Psoas muscle (tissue), 8 donors: ENCODE measurements at places on chromosomes 2 and 18. TPM values are rescaled to one million over a fixed set of nuclear protein-coding genes. Genes with fewer than 3 reads are reported as not detected.

- no peak for DNase-seq
Measured at GRCh38 chr2:47617523-47618271, 165.2 kb upstream of the MSH6 start.

DNA sequence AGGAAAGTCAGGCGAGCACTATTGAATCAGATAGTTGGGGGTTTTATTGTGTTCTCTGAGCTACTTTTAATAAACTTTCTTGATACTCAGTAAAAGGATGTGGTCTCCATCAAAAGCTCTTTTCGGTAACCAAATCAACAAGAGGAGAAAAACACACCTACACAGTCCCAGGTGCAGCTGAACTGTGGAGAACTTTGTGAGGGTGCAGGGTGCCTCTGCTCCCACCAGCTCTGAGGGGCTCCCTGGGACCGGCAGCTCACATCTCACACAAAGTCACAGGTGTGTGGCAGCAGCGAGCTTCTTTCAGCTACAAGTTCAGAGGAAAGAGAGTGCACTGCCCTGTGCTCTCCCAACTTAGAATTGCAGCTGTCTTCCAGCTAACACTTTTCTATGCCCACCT is 650.4 kb downstream of the RNF144A start:
- no peak for DNase-seq

DNA sequence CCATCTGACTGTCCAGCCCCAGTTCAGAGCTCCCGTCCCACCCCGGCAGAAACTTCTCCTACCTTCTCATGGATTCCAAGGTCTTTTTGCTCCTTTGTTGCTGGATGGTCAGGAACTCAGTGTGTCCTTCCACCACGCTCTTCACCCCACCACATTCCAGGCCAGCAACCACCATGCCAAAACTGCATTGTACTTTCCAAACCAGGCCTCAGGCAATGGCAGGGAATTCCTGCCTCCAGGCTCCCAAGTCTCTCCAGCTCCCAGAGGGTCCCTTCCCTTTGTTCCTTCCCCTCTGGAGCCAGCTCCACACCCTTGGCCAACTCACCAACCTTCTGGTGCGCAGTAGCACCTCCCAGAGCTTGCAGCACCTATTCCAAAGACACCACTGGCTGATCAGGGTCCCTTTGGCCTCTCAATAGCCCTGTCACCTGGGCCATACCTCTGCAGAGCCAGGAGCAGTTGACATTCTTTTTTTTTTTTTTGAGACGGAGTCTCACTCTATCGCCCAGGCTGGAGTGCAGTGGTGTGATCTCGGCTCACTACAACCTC is 8.1 kb downstream of the CHMP1B start:
- DNase-seq: no peak

The RAB6C gene
- not detected for total RNA-seq

- DNase-seq: no peak
Measured at GRCh38 chr2:176585791-176586190, 316.5 kb downstream of the MTX2 start.

The NDC80 gene
- 0.42 TPM for total RNA-seq

The CRYGD gene
- total RNA-seq: not detected

DNA sequence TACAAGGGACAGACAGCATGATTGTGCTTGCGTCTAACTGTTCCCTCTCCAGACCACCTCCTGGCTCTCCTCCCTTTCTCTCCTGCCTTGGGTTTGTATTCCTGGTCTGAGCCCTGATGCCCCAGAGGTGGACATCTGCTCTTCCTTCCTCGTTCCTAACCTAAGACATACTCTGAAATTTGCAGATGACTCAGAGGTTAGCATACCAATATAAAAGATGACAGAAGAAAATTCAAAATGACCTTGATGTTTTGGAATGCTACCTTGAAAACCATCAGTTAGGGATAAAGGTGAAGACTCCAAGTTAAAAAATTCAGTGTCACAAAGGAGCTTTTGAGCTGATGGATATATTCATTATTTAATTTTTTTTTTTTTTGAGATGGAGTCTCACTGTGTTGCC is 12.9 kb downstream of the SMYD1 start:
- DNase-seq: no peak

The KCNS3 gene
- total RNA-seq: 14.6 TPM

The EFR3B gene
- 5.9 TPM for total RNA-seq

The DTNB gene
- total RNA-seq: 5.0 TPM

The CTAGE1 gene
- not detected for total RNA-seq

The DNPEP gene
- total RNA-seq: 62.4 TPM

DNA sequence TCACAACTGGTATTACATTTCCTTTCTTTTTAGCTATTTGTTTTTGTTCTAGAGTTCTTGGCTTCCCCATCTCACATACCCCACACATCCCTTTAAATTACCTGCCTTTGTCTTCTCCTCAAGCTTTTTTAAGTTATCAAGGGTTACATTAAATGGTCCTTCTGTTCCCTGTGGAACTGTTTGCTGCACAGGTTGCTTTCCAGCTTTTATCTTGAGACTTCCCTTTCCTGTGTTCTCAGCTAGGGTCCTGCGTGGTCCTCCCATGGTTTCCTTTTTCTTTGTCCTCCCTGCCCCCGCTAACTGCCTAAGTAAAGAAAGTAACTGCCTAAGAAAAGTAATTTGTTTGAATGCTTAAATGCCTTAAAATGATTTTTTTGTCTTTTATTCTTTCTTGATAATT is 66.8 kb downstream of the EPB41L5 start:
- DNase-seq: no peak

The GKN1 gene
- not detected for total RNA-seq

The MARCHF4 gene
- total RNA-seq: not detected

- DNase-seq: no peak
Measured at GRCh38 chr18:63444580-63444979, 22.3 kb upstream of the VPS4B start.
